ENCODE measurements at places on chromosomes 13 and 19.
A peak's percentile ranks its signal among the peaks of the same experiment; 100 is the strongest.

- no peak for DNase-seq
These were observed 214.2 kb downstream of the FGF9 start for GRCh38 chr13:21884965-21885567.

DNA sequence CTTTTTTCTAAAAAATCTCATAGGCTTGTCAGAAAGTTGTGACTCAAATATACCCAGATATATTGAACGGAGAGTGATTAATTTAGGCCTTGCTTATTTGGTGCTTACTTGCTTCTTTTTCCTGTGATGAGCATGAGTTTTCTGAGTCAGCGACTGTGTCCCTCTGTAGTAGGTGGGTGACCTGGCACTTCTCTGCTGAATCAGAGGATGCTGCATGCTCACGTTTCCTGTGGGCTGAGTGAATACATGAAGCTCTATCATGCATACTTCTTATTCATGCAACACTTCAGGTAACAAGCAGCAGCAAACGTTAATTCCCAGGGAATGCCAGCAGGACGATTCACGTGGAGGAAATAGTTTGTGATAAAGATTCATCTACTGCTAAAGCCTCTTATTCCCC, 245.0 kb downstream of the KLF5 start:
- no peak for DNase-seq

DNA sequence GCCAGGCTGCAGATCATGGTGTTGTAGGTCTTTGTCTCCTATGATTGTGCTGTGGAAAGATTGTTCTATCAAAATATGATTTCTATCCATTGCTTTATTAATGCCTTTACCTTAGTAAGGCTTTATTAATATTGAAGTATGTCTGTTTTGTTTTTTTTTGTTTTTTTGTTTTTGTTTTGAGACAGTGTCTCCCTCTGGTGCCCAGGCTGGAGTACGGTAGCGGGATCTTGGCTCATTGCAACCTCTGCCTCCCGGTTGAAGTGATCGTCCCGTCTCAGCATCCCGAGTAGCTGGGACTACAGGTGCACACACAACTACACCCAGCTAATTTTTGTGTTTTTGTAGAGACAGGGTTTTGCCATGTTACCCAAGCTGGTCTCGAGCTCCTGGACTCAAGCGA, 7.7 kb downstream of the IRGC start:
- no peak for DNase-seq

GRCh38 chr13:75705395-75705794, 69.3 kb downstream of the LMO7 start:
- DNase-seq, result no peak

- DNase-seq, result no peak
These were observed 24.4 kb upstream of the SIAH3 start for GRCh38 chr13:45875951-45876350.

- DNase-seq, result peak; percentile 73
These were observed 5.4 kb downstream of the KLK1 start for GRCh38 chr19:50817941-50818858.

DNA sequence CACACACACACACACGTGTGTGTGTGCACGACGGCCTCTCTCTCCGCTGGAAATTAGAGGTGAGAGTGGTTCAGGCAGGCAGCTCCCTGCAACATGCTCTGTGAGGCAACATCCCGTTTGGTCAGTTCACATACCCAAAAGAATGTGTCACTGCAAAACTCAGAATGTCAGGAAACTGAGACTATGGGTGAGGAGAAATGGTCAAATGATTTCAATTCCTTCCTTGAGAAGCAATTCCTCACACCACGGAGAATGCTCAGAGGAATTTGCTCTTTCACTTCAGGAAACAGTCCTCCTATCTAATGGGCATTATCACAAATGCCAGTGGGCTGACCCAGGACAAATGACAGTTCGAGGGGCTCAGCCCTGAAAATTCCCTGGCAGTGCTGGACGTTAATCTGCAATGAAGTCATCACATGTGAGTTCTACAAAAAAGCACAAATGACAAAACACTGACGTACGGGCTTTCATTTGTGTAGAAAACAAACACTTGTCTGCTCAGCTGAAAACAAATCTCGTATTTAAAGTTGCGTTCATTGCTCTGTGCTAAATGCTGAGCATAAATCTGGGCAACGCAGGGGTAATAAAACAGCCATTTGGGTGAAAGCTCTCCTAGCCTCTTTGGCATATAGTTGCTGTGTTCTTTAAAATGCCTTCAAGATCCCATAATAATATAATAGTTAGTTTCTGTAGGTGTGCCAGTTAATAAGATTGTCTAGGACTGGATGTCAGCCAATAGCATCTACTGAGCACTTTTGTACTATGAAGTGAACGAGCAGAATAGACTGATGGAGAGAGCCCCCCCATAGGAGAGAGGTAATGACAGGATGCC, 18.6 kb upstream of the LATS2 start:
- peak; percentile 24 for DNase-seq

- no peak for DNase-seq
These were observed 1.1 kb downstream of the CCNE1 start for GRCh38 chr19:29812881-29813275.

DNA sequence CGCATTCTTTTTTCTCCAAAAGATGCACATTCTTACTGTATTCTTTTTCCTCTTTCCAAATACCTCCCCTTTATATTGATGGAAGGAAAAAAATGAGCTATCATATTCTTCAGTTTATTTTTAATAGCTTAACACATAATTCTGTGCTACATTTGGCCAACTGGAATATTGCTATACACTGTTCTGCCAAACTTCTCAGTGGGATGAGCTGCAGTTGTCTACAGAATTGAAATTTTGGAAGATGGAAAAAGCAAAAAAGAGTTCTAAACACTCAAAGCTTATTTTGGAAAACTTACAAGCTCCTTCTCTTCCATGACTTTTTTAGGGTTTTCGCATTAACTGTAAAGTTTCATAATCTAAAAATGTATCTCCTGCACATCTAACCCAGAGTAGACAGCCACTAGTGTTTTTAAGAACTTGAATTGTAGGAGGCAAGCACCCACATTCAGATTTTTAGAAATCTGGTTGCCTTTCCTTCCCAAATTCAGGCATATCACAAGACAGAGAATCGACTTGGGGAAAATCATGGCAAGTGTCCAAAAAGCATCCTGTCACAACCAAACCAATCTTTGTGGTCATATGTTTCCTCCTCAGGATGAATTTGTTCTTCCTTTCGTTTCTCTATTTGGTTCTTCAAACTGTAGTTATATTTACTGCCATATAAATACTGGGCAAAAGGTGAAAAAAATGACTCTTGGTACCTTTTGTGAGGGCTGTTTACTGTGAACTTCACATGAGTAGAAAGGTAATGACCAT, 111.4 kb upstream of the FRY start:
- DNase-seq, result no peak

GRCh38 chr13:23749288-23749873, 139.8 kb downstream of the MIPEP start:
- DNase-seq, result no peak

- no peak for DNase-seq
These were observed 2.6 kb upstream of the TUBA3C start for GRCh38 chr13:19184176-19184575.

DNA sequence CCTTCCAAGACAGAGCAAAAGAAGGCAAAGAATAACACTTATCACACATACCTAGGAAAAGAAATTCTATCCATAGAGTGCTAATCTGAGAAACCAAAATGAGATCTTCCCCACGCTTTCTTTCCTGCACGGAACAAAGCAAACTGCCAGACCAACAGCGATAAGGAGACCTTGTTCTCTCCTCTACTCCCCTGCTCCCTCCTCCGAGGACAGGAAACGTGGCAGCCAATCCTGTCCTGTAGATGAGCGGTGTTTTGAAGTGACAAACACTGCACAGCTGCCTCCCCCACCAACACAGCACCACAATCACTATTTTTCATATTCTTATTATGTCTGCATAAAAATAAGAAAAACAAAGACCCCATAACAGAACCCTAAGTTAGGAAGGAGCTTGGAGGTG, 113.9 kb upstream of the IRS2 start:
- no peak for DNase-seq

- DNase-seq, result no peak
These were observed 814.4 kb downstream of the EFNB2 start for GRCh38 chr13:105721016-105721415.

GRCh38 chr13:109396266-109396665, 390.1 kb downstream of the IRS2 start:
- no peak for DNase-seq

DNA sequence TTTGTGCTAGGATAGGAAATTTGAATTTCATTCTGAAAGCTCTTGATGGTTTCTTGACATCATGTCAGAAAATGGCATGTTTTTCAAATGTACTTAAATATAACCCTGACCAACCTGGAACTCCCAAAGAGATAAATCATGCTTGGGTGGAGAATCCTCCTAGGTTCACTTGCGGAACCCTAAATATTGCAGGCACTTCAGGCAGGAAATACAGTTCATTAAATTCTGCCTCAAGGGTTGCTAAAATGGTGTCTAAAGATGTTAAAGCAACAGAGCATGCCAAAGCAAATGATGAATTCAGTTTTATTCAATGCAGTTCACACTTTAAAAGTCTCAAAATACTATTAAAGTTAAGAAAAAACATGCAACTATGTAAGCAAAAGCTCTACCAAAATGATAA, 415.9 kb downstream of the SLITRK6 start:
- no peak for DNase-seq

- DNase-seq, result no peak
These were observed 105.7 kb upstream of the KL start for GRCh38 chr13:32910530-32910929.

DNA sequence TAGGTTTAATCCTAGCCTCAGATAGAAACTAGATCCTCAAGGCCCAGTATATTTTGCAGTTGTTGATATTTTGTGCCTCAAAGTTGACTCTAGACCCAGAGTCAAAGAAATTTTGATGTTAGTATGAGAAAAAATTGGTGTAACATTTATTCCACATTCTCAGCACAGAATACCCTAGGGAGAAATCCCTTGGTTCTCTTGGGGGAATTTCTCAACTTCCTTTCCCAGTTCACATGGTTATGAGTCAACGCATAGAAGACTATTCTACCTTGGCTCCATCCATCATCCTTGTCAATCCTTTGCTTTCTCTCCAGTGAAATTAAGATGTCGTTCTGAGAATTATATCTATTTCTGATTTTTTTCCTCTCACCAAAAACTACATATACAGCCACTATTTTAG, 145.3 kb downstream of the POSTN start:
- no peak for DNase-seq

DNA sequence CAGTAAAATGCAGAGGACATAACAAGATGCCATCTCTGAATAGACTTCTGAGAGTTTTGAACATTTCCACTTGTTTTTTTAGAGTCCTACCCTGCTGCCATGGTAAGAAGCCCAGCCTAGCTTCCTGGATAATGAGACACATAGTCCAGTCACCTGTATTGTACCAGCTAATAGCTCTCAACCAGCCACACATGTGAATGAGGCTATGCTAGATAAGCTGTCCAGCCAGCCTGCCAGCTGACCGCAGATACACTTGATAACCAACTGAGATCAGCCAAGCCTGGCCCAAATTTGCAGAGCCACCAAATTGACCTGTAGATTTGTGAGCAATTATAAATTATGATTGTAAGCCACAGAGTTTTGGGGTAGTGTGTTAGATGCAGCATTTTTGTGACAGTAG, 10.7 kb downstream of the RFXAP start:
- no peak for DNase-seq

DNA sequence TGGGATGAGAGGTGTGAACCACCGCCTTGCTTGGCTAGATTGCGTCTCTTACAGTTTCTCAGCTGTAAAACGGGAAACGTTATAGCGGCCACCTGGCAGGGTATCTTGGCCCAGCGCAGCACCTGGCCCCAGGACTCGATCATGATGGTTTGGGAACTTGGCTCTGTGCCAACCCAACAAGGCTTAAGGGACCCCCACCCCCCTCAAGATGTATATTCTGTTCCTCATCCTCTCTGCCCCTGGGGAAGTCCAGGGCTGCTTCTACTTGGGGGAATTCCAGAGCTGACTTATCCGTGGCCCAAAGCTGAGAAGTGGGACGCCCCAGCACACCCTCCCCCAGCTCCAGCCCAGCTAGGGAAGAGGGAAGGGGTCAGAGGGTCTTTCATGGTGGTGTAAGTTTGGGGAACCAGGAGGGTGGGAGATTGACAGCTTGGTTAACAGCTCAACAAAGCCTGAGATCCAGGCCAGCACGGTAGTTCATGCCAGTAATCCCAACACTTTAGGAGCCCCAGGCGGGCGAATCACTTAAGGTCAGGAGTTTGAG, 695 bp downstream of the ICAM1 start:
- no peak for DNase-seq

- DNase-seq, result no peak
These were observed 3.0 kb upstream of the CCNP start for GRCh38 chr19:40229484-40229883.

DNA sequence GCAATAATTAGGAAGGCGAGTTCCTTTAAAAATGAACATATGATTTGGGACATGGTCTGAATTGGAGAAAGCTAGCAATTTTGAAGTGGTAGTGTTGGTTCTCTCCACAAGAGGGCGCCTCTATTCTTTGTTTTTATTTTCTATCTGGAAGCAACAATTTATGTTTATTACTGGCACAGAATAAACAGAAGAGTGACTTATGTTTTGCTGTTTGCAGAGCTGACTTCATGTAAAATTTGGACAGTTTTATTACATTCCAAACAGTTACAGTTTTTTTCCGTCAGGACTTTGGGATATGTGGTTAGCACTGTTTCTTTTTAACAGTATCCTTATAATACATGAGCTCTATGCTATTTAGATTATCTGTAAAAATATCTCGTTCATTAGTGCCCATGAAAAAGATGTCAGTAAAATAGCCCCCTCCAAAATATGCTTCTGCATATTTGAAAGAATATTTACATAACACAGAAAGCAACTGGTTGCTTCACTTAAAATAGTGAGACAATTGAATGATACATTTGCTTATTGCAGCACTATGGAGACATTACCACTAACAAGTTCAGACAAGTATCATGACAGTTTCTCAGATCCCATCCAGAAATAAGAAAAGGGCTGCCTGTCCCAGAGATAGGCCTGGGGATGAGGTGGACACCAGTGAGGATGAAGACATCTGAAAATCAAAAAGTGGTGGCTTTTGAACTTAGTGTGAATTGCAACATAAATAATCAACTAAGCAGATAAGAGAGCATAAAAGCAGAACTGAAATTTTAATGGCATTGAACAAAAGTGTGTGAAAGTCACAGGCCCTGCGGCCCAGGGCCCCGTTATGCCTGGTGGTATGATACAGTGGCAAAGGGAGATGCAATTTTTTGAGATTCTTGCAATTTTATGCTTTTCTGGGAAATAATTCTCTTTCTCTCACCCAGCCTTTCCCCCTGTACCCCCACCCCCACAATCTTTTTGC, 32.3 kb upstream of the FGF9 start:
- no peak for DNase-seq

- no peak for DNase-seq
These were observed 7.0 kb downstream of the FAM124A start for GRCh38 chr13:51229101-51229719.

DNA sequence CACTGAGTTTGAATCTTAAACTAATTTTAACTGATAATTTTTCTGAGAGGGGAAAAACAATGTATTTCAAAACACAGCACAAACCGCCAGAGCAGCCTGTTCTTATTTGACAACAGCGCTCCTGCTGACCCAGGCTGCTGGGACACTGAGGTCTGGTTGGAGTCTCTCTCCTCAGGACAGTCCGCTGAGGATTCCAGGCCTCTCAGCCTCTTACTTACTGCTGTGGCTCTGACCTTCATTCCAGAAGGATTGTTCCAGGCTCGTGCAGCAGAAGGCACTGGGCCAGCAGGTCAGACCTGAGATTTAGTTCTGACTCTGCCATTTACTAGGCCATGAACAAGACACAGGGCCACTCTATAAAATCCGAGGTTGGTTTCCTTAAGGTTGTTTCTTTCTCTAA, 393.6 kb downstream of the TDRD3 start:
- DNase-seq, result no peak
